ENCODE measurements at places on chromosomes 13 and 19.

DNA sequence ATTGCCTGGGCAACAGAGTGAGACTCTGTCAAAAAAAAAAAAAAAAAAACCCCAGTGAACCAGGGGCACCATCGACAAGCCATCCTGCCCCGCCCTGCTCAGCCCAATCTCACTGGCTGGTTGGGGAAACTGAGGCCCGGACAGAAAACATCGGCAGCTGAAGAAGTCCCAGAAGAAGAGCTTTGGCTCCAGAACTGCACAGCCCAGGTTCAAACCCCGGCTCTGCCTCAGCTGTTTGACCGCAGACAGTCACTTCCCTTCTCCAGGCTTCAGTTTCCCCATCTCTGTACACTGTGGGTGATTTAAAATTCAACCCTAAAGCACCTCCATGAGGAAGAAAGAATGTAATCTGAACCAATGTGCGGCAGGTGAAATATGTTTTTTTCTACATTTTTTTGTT lies 9.4 kb upstream of the SEMA6B start:
- DNase-seq, result no peak

DNA sequence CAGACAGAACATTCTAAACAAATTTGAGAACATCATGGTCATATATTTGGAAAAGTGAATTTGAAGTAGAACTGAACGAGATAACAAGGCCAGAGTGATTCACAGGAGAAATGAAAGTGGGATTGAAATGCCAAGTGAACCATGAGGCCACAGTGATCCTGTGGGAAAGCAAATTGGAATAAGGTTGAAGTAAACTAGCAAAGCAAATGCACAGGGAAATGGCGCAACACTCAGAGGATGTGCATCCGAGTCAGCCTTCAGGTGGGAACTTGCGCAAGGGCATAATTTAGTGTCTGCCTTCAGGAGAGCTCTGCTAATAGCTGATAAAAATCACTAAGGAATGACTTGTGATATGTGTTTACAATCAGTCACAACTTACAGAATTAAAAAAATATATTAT lies 696.6 kb downstream of the LIG4 start:
- no peak for DNase-seq

DNA sequence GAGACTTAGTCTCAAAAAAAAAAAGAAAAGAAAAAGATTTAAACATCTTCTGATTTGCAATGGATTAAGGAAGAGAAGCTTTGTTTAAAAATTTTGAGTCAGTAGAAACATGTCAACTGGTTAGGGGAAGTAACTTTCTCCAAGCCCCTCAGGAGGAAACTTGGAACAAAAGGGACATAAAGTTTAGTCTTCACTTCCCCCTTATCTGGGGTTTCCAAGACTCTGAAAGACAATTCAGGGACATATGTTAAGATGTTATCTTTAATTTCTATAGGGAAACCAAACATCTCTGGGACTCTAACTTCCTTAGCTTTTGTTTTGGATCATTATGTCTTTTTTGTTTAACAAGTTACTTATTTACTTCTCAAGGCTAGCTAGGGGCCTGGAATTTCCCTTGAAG lies 20.1 kb upstream of the MRI1 start:
- no peak for DNase-seq

- no peak for DNase-seq
Measured at GRCh38 chr19:4671185-4671851, 1.2 kb upstream of the MYDGF start.

- no peak for DNase-seq
Measured at GRCh38 chr13:93552596-93552995, 326.0 kb downstream of the GPC6 start.

GRCh38 chr19:5955636-5955935 lies 22.4 kb downstream of the RANBP3 start:
- no peak for DNase-seq

- no peak for DNase-seq
Measured at GRCh38 chr13:62960723-62961122, 1545.1 kb upstream of the PCDH20 start.

GRCh38 chr19:48656840-48657474 lies 11.0 kb upstream of the CA11 start:
- DNase-seq, result no peak

DNA sequence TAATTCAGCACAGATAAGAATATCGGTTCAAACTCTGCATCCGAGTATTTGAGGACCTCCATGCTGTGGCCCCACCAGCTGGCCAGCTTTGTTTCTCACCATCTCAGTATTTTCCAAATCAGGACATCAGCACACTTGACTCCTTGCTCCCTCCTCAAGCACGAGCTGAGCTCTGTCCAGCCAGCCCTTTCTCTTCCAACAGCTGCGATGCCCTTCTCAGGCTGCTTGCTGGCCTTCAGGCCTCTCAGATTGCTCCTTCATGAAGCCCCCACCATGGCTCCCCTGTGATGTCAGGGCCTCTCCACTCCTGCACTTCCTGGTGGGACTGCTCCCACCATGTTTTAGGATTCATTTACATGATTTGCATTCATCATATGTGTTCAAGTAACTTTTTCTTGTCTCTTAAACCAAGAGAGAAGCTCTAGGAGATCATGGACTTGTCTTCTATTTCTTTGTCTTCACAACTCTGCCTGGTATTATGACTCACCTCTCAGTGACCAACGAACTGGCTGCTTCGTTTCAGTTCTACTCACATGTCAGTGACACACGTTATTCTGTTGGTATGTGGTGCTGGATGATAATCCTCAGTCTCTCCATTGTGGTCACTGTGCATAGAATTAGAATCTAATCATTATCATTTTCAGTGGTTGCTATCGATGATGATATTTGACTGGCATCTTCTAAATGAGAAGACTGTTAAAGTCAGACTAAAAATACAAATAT lies 471.7 kb downstream of the EFNB2 start:
- no peak for DNase-seq

- no peak for DNase-seq
Measured at GRCh38 chr13:43095771-43096719, 72.7 kb downstream of the DNAJC15 start.

Data from CD4-positive, CD25-positive, alpha-beta regulatory T cell (primary cell).